AG04449 (cell line): ENCODE measurements at places on chromosomes 11 and 22.

DNA sequence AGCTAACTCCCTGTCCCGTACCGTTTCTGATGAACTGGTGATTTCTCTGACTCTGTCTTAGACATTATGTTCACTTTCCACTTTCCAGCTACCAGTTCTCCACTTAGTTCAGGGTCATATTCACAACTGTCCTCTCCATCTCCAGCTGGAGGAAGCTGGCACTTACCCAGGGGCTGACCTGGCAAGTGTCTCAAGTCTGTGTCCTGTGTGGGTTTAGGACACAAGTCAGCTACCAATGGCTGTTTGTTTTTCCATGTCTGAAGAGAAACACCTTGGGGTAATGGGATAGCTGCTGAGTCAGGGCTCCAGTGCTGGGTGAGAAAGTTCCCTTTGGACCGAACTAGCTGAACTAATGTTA is 134.4 kb downstream of the CSNK2A3 start:
- no peak for DNase-seq

DNA sequence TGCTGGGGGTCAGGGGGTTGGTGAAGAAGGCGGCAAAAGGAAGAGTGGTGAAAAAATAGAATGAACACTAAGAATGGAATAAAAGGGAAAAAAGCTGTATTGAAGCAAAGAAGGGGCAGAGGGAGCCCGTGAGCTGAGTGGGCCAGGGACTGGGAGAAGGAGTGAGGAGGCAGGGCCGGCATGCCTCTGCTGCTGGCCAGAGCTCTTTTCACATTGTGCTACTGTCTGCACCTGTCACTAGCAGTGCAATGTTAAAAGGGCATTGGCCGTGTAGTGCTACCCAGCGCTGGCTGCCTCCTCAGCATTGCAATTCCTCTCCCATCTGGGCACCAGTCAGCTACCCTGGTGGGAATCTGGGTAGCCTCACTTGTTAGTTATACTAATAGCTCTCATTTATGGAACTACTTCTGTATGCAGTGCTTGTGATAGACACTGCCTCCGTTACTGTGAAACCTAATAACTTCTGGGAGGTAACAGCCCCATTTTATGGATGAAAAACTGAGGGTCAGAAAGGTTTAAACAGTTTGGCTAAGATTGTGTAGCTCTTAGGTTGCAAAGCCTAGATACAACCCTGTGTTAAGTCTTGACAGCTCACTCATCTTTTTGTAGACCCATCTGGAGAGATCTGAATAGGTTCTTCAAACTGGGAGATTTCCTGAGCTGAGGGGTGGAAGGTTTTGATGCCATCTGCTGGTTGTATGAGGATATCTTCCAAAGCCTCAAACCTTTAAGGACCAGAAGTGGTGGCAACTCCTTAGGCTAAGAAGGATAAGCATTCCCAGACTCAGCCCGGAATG is 8.5 kb downstream of the YPEL4 start:
- DNase-seq, result no peak

GRCh38 chr11:75182664-75183063 is 31.8 kb downstream of the SLCO2B1 start:
- no peak for DNase-seq

DNA sequence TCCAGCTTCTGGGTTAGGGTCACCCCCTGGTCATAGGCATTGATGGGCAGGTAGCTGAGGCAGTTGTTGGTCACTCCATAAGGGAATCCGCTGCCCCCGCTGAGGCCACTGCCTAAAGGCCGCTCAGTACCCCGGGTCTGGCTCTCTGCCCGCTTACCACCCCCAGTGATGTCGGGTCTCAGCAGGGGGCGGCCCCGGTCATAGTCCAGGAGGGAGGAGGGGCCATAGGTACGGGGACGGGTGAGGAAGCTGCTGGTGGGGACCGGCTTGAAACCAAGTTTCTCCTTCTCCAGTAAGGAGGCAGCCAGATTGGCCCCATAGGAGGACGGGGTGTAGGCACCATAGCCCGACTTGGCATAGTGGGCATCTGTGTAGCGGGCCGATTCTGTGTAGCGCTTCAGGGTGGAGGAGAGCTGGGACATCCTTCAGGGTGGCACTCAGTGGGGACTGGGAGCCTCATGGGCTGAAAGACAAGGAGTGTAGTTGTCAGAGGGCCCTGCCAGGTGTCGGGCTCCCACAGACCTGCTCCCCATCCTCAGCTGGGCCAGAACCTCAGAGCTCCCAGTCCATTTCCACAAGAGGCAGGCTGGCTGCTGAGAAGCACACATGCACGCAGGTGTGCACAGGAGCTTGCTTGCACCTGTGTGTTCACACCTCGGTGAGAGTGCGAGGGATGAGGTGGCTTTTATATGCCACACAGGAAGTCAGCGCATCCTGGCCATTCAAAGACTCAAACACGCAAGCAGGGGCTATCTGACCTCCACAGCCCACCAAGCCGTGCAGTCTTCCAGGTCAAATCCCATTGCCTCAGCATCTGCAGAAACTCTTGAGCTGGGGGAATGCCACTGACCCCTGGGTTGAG is 8.2 kb downstream of the USP2 start:
- no peak for DNase-seq

GRCh38 chr22:36585841-36586240 is 56.9 kb upstream of the EIF3D start:
- DNase-seq, result no peak

GRCh38 chr11:73467505-73467904 is 91.3 kb downstream of the RELT start:
- no peak for DNase-seq

- no peak for DNase-seq
These were observed 855.9 kb downstream of the TBC1D22A start for GRCh38 chr22:47618180-47619010.

DNA sequence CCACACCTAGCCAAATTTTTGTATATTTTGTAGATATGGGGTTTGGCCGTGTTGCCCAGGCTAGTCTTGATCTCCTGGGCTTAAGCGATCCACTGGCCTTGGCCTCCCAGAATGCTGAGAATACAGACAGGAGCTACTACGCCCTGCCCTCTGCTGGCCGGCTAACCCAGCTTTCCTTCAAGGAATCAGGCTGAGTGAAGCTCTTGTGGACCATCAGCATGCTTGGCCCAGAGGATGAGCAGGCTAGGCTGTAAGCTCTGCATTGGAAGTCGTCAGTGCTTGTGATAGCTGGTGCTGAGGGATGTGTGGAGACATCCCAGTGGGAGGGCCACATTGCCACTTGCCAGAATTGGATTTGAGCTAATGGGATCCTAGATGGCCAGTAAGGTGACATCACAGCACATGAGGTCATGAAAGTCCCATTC is 60.6 kb downstream of the MED15 start:
- DNase-seq, result no peak
